ENCODE measurements at places on chromosomes 6 and 20. TPM values are rescaled to one million over a fixed set of nuclear protein-coding genes. Genes with fewer than 3 reads are reported as not detected.

- no peak for DNase-seq
- peak overlapping the region; percentile 11 for H3K4me3 ChIP-seq
- no peaks in the 10 kb centered on the region for H3K27me3 ChIP-seq
- peak overlapping the region; percentile 11 for H3K27ac ChIP-seq
- H3K4me1 ChIP-seq, result peaks cover 17% of the 10 kb centered on the region
These were observed 29.7 kb downstream of the SPDEF start for GRCh38 chr6:34526241-34526972.

GRCh38 chr6:6008089-6008647 is 1.4 kb upstream of the NRN1 start:
- peak overlapping the region; percentile 52 for H3K4me3 ChIP-seq
- no peaks in the 10 kb centered on the region for H3K36me3 ChIP-seq
- peaks cover 58% of the 10 kb centered on the region for H3K27me3 ChIP-seq
- H3K27ac ChIP-seq, result no peak overlapping the region

DNA sequence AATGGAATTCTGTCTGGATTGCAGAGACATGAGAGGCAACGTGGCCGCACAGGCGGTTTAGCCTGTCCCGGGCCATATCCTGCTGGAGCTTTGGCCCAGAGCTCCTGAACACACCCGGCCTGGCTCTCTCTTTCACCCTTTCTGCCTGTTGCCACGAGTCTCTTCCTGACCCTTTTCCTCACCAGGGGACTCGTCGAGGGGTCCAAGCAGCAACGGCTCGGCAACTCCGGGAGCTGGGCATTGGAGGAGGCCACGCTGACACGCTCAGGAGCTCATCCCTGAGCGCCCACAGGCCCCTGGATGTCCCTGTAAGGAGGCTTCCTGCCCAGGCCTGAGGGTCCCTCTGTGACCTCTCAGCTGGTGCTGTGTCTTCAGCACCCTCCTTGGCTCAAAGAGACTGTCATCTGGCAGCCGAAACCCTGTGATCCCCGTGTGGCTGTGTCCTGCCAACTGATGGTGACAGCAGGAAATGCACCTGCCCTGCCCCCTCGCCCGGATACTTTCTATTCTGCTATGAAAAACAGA is 103.8 kb downstream of the RNASET2 start:
- H3K4me1 ChIP-seq, result no peaks in the 10 kb centered on the region
- H3K27me3 ChIP-seq, result no peaks in the 10 kb centered on the region
- H3K4me3 ChIP-seq, result no peak overlapping the region
- H3K36me3 ChIP-seq, result no peaks in the 10 kb centered on the region

The MEI4 gene
- total RNA-seq, result 0.36 TPM

GRCh38 chr6:12363651-12364381 is 73.7 kb downstream of the EDN1 start:
- no peak for DNase-seq
- no peak overlapping the region for H3K27ac ChIP-seq
- H3K4me3 ChIP-seq, result no peak overlapping the region
- no peaks in the 10 kb centered on the region for H3K4me1 ChIP-seq
- no peaks in the 10 kb centered on the region for H3K36me3 ChIP-seq
- no peaks in the 10 kb centered on the region for H3K27me3 ChIP-seq
